ENCODE measurements at places on chromosomes 3 and 15.

- DNase-seq, result peak; percentile 4
These were observed 337.3 kb upstream of the CBLB start for GRCh38 chr3:106206146-106206545.

GRCh38 chr3:112470788-112471187 is 28.5 kb downstream of the BTLA start:
- DNase-seq, result no peak

GRCh38 chr15:77527831-77528231 is 104.9 kb downstream of the LINGO1 start:
- no peak for DNase-seq

DNA sequence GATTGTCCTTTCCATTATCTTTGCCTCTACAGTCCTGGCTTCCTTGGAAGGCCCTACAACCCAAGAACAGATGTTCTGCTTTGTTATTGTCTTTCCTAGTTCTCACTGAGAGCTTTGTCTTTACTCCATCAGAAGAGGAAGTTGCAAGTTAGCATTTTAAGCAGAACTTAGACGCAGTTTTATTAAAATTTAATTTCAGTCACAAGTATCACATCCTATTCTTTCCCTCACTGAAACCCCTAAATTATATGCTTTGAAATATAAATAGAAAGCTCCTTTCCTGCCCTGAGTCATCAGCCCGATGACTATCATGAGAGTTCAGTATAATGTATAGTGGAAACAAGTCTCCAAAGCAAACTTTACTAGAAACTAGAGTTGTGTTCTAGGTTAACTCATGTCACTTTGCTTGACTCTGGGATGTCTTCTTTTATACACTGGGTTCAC is 291.2 kb upstream of the RBMS3 start:
- DNase-seq, result no peak

DNA sequence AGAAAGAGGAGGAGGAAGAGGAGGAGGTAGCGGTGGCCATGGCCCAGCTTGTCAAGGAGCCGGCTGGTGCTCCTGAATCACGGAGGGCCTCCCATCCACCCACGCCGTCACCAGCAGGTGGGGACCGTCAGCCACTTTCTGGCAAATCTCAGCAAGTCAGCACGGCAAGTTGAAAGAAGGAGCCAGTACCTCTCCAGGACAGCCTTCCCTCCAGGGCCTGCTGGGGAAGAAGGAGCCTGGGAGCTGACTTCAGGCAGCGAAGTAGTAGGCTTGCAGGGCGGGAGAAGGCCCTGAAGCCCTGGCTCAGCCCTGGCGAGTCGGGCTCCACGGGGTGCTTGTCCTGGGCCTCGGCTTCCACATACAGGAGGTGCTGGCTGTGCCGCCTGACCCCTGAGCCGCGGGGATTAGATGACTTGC is 99.2 kb upstream of the TRPM1 start:
- peak; percentile 74 for DNase-seq

DNA sequence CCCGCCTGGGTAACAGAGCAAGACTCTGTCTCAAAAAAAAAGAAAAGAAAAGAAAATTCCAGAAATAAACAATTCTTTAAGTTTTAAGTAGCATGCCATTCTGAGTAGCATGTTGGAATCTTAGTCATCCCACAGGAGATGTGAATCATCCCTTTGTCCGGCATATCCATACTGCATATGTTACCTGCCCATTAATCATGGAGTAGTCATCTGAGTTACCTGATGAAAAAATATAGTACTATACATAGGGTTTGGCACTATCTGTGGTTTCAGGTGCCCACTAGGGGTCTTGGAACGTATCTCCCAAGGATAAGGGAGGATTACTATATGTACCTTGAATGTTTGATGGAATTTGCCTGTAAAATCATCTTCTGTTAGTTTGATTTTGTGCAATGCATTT is 6.3 kb upstream of the CCR4 start:
- no peak for DNase-seq

DNA sequence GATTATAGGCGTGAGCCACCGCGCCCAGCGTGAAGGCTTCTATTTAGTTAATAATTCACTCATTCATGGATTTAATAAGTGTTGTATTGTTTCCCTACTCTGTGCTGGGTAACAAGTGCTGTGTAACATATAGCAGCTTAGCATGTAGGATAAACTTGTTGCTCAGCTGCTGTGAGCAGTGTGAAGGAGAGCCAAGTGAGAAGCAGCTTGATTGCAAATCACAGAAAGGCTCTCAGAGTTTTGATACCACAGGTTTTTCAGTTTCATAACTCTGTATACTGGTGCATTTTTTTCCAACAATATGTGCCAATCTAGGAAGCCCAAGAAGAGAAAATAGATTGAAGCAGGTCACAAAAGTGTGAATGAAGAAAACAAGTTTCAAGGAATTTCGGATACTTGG is 48.4 kb downstream of the AGTR1 start:
- DNase-seq, result no peak

- DNase-seq, result no peak
These were observed 77.0 kb downstream of the TMEM108 start for GRCh38 chr3:133115176-133115575.

DNA sequence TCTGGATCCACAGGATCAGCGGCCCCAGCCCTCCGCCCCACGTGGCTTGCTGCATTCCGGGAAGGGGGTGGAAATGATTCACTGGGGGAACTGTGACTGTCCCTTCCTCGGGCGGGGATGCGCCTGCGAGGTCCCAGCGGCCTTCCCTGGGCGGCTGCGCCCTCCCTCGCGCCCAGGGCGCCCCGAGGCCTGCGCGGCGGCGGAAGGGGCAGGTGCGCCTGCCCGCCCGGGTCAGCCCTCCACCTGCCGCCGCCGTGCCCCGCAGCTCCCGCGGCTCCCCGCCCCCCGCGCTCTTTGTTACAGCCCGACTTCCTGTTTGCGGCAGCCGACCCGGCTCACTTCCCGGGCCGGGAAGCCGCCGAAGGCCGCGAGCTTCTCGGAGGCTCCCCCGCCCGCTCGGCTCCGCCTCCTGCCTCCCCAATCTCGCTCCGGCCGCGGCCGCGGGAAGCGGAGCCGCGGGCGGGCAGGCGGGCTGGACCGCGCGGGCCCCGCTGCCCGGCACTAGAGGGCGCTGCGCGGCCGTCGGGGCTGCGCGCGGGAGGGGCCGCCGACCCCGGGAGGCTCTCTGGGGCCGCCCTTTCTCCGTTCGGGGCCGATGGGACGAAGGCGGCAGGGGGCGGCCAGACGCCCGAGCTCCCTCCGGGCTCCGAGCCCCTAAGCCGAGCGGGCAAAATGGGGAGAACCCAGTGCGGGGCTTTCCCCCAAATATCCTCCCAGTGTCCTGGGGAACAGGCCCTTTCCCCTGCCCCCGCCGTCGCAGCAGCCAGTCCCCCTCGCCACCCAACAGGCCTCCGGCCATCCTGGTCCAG is 11.5 kb upstream of the CHAC1 start:
- DNase-seq, result peak; percentile 85

- no peak for DNase-seq
These were observed 270.6 kb upstream of the HES1 start for GRCh38 chr3:193865339-193865738.

GRCh38 chr3:42394579-42395288 is 15.7 kb downstream of the LYZL4 start:
- no peak for DNase-seq
